ENCODE measurements at places on chromosomes 2 and 18.
A peak's percentile ranks its signal among the peaks of the same experiment; 100 is the strongest.

DNA sequence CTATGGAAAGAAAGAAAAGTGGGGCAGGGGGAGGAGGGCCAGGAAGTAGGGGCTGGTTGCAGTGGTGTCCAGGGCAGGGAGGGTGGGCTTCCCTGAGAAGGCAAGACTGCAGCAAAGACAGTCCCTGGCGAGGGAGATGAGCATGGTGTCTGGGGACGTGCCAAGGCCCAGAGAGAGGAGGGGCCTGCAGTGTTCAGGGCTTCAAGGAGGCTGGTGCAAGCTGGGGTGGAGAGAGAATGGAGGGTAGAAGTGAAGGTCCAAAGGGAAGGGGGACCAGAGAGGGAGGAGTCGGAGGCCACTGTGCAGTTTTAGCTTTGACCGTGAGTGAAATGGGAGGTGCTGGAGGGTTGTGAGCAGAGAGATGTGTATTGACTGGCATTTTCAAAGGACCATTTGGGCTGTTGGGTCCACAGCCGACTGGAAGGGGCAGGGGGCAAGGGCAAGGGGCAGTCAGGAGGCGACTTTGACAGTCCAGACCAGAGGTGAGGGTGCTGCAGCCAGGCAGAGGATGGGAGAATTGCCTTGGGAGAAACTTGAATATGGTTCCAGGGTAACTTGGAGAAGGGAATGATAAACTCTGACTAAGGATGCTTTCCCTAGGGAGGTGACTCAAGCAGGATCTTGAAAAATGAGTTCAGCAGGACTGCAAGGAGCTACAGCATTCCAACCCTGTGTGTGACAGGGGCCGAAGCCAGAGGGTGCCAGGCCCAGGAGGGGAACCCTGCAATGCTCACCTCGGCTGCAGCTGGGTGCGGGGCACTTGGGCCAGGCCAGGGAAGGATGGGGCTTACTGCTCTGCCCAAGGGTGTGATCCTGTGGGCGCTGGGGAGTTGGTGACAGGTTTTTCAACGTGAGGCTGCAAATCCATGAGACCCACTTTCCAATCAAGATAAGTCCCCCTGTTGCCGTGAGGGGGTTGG, 177.1 kb upstream of the HAAO start:
- DNase-seq, result peak; percentile 29

DNA sequence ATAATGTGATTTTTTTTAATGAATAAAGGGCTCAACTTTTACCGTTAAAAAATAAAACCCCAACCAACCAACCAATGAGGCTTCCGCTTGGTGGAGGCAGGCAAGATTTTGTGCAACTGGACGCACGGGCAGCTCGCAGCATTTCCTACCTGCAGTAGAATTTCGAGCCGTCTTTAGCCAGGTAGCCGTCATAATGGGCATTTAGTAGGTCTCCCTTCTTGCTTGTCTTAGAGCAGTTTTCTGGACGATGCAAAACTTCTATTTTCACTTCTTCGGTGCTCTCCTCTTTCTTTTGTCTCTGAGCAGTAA, 316 bp downstream of the FKBP7 start:
- DNase-seq, result no peak

- no peak for DNase-seq
Measured at GRCh38 chr2:146908776-146909175, 936.1 kb upstream of the ACVR2A start.

GRCh38 chr2:152761214-152761613, 42.8 kb downstream of the ARL6IP6 start:
- no peak for DNase-seq

GRCh38 chr2:17752246-17752645, 1.4 kb downstream of the SMC6 start:
- DNase-seq, result no peak

GRCh38 chr2:156157670-156158069, 174.9 kb downstream of the NR4A2 start:
- no peak for DNase-seq

DNA sequence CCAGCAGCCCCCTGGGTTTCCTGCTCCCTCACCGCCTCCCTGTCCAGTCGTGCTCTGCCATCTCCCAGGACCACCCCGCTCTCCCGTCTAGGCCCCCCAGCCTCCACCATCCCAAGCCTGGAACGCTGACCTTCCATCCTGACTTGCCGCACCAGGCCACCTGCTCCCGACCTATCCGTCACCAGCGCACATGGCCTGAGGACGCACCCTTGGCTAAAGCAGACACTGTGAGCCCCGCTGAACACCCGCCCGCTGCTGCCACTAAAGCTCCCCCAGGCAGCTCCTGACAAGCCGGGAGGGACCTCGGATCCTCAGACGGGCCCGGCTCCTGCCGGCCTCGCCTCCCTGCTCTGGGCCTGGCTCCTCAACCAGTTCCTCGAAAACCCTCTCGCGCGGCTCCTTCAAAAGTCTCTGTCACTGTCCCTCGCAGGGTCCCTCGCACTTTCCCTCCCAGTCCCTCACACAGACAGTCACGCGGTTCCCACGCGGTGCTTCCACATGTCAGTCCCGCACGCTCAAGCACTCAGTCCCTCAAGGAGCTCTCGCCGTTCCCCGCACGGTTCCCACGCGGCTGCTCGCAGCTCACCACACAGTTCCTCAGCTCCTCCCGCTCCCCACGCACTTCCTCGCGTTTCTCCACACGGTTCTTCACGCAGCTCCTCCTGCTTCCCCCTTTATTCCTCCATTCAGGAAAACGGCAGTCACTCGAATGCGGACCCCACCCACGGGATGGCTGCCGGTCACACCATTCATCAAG, 42.4 kb downstream of the KIF1A start:
- no peak for DNase-seq

- no peak for DNase-seq
Measured at GRCh38 chr2:231911381-231911780, 14.8 kb downstream of the NPPC start.

- no peak for DNase-seq
Measured at GRCh38 chr2:65431421-65432226, 775 bp downstream of the SPRED2 start.

GRCh38 chr18:10495936-10496335, 29.9 kb upstream of the NAPG start:
- no peak for DNase-seq

Measured in astrocyte of the cerebellum (primary cell).